ENCODE measurements at places on chromosomes 7 and 10.

- DNase-seq: no peak
Measured at GRCh38 chr7:44798649-44799305, 2.3 kb downstream of the PPIA start.

- no peak for DNase-seq
Measured at GRCh38 chr10:59580026-59580863, 129.4 kb downstream of the SLC16A9 start.

DNA sequence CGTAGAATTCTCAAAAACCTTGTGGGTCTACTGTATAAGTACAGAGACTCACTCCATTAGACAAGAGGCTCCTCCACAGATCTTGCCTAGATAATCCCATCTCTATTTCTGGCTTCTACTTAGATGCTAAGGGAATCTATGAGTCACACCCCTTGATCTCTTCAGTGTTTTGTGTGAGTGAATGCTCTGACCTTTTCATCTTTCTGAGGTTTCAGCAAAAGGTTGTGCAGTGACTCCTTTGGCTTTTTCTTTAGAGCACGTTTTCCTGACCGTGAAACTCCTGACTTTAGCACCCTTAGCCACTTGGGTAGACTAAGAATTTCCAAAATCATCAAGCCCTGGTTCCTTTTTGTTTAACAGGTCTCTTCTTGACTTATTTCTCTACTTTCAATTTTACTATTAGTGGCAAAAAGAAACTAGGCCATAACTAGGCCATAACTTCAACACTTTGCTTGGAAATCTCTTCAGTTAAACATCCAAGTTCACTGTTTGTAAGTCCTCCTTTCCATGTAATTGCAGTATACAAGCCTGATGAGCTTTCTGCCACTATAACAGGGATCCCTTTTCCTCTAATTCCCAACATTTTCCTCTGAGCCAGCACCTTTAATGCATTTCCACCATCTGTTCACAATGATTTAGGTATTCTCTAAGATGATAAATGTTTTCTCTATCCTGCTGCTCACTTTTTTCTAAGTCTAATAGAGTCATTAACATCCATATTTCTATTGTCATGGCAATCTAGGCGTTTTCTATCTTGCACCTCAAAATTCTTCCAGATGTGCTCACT is 19.4 kb downstream of the COPG2 start:
- peak; percentile 19 for DNase-seq

- DNase-seq: no peak
Measured at GRCh38 chr10:45599021-45599603, 73.5 kb downstream of the ZFAND4 start.

- no peak for DNase-seq
Measured at GRCh38 chr10:95035332-95036295, 33.7 kb downstream of the CYP2C8 start.

- DNase-seq: no peak
Measured at GRCh38 chr7:113444261-113444660, 325.9 kb upstream of the SMIM30 start.

DNA sequence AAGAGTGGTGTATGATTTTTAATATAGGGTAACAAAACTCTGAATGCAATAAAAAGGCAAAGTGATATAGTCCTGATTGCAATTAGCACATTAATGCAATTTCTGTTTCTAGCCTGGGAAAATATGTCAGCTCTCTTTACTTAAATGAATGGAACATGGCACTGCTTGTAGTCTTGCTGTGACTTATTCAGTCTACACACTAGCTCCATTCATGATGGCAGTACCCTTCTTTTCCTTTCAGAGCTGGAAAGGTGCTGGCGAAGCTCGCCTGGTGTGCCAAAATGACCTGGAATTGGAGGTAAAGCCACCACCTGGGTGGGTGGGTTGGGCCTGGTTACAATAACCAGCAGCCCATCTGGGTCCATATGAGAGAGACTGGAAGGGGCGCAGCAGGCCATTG is 85.3 kb downstream of the ZNF365 start:
- DNase-seq: no peak

GRCh38 chr10:72980348-72980747 is 25.7 kb upstream of the PLA2G12B start:
- no peak for DNase-seq

GRCh38 chr7:81624021-81624592 is 145.7 kb downstream of the HGF start:
- DNase-seq: no peak

DNA sequence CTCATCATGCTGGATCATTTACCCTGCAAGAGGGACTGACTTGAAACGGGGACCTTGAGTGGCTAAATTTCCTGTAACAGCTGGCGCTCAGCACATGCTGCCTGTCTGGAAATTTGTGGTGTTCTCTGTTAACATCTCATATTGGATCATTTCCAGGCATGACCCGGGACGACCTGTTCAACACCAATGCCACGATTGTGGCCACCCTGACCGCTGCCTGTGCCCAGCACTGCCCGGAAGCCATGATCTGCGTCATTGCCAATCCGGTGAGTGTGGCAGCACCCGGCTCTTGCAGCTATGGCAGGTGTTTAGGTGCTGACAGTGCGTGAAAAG is 9.9 kb downstream of the MDH2 start:
- DNase-seq: no peak

DNA sequence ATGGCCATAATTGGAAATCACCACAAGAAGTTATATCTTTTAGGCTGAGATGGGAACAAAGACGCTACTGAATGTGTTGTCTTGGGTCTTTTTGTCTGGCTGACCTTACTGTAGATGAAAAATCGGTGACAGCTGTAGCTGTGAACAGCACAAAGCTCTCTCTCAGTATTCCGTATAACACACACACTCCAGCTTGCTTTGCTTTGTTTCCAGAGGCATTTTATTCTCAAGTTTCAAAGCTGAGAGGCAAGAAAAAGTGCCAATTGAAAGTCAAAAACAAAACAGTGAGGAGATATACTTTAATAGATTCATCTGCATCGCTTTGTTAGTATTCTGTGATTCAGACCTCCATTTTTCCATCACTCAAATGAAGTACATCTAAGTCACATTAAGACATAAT is 39.6 kb upstream of the CABCOCO1 start:
- DNase-seq: no peak

DNA sequence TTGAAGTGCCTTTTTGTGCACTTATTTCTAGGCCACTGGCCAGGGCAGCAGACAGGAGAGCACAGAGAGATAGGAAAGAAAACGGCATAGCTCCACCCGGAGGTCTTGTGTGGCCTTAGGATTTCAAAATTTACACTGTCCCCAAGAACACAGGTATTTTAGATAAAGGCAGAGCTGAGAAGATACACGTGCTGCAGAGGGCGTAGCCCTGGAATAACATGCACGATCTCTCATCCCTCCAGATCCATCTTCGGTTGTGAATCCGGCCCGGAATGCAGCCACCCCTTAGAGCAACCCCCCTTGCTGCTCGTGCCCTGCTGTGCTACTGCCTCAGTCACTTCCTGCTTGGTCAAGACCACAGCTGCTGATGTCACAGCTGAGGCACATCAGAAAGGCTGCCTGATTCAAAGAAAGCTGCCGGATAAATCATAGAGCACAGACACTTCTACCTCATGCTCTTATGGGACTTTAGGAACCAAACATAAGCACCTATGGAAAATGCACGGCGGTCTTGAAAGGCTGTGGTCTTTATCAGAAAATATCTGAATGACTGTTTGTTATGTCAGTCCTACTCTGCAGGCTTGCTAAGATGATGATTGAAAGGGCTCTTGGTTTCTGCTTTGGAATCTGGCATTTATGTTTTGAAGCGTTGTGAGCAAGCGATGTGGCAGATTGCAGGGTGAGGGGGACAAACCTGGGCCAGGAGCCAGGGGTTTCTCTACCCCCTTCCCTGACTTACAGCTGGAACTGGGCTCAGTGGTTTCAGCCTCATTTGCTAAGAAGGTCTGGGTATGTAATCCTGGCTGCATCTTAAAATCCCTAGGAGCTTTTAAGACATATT is 152.0 kb downstream of the SVIL start:
- DNase-seq: no peak

DNA sequence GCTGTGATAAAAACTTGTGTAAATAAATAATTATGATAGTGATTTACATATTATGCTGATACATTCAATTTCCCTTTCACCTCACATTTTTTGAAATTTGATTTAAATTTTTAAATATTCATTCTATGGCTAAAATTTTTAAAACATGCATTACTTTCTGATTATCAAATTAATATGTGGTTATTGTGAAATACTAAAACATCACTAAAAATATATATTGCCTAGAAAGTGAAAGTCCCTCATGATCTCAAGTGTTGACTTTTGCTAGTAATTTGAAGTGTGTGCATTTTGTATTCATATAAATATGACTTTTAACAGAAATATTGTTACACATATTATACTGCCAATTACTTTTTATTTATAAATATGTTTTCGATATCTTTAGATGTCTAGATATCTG is 3.1 kb downstream of the LRRC72 start:
- no peak for DNase-seq

DNA sequence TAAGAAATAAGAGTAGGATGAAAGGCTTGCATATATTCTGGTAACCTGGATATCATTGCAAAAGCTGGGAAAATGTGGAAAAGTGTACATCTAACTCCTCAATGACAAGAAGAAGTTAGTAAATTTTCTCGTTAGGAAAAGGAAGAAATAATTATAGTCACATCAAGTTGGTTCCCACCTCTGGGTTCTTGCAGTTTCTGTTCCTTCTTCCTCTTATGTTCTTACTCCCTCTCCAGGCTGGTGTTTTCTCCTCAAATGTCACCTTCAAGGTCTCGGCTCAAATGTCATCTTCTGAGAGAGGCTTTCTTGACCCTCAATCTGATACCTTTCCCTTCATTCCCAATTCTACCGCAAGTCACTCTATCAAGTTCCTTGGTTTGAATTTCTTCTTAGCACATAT is 64.4 kb downstream of the ENTPD1 start:
- DNase-seq: no peak

GRCh38 chr7:106050002-106050745 is 61.9 kb downstream of the SYPL1 start:
- no peak for DNase-seq

DNA sequence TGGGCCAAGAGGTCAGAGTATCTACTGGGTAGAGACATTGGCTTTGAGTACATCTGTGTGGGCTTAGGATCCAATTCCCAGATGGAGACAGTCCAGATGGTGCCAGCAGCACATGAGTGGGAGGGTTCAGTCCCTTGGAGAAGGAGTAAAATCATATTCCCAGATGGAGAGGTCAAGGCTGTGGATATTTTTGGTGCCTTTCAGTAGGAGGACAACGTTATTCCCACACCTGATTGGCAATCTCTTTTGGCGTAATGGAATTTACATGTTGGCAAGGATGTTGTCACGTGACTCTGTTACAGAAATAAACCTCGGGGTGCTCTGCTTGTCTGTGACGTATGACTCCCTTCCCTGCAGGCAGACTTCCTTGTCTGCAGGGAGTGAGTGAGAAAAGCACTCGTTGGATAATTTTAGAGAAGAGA is 27.6 kb downstream of the NPS start:
- DNase-seq: no peak

- peak; percentile 51 for DNase-seq
Measured at GRCh38 chr7:130144312-130145171, 60.7 kb downstream of the TMEM209 start.

GRCh38 chr10:6782378-6782777 is 202.3 kb upstream of the PRKCQ start:
- DNase-seq: no peak

GRCh38 chr10:31288001-31288400 is 31.0 kb upstream of the ZEB1 start:
- no peak for DNase-seq

GRCh38 chr10:112519133-112519761 is 72.2 kb downstream of the VTI1A start:
- DNase-seq: no peak

DNA sequence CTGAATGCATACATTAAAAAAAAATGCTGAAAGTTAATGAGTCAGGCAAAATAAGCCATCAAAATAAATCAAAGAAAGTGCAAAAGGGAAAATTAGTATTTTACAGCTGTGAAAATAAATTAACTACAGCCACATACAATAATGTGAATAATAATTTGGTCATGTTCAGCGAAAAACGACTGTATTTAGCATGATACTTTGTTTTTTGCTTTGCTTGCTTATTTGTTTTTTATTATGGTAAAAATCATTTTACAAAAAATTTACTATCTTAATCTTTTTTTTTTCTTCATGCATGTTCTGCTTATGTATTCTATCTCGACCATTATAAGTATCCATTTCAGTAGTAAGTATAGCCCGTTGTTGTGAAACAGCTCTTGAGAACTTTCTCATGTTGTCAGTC is 77.1 kb downstream of the RAB18 start:
- DNase-seq: no peak

DNA sequence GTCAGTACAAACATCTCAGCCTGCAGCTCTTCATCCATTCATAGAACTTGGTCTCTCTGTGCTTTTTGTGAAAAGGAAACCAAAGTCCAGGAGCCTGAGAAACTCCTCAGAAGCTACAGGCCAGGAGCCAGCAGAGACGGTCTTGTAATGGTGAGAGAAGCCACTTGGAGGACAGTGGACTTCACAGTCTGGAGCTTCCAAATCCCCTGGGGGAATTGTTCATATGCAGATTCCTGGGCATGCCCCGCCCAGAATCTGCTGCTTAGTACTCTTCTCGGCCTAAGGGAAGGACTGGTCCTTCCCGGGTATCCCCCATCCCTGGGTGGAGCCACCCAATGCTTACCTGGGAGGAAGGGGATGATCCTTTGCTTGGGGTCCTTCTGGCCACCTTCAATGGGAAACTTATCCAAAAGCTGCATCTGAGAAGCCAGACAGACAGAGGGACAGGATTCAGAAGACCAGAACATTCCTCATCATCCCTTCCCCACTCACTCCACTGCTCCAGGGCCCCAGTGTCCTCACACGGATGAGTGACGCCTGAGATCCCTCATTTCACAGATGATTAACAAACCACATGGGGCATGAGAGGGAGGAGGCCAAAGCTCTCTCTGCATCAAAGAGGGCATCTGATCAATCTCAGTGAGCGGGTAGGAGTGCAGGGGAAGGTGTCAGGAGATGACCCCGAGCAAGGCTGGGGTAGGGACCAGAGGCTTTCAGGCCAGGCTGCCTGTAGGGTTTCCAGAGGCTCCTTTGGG is 88.4 kb downstream of the SH3PXD2A start:
- no peak for DNase-seq

GRCh38 chr7:101009629-101010028 is 10.3 kb upstream of the MUC17 start:
- no peak for DNase-seq
